ENCODE measurements at places on chromosomes 3 and 15.

- no peak for DNase-seq
Measured at GRCh38 chr3:48952510-48953118, 34.0 kb downstream of the ARIH2 start.

GRCh38 chr3:134922101-134922500 lies 127.0 kb downstream of the EPHB1 start:
- DNase-seq, result no peak

DNA sequence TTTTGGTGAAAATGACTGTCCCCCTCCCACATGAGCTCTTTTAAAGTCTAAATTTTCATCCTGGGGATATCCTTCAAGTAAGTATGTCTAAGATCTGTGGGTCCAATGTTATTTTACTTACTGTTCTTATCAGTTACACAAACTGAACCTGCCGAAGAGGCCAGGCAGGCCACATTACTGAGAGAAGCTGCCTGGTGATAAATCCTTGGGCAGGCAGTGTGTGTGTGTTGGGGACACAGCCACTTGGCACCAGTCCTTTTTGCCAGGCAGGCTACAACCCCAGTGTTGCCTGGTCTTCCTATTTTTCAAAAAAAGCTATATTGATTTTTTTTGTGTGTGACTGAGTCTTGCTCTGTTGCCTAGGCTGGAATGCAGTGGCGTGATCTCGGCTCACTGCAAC lies 50.6 kb upstream of the RASA2 start:
- no peak for DNase-seq

- no peak for DNase-seq
Measured at GRCh38 chr15:79339588-79340314, 28.8 kb downstream of the TMED3 start.

DNA sequence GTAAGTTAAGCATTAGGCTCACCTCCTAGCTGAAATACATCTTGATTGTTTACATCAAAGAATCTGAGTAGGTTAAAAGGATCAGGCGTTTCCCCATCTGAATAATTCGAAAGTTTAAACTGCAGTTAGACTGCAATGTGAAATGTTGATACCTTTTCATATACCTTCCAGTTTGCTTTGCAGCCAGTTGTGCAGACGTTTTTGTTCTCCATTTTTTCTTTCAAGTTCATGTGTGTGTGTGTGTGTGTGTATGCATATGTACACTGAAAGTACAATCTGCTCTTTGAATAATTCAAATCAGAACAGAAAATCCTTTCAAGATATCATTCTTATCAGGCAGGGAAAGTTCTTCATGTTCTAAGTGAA lies 2.9 kb downstream of the ITPR1 start:
- no peak for DNase-seq

DNA sequence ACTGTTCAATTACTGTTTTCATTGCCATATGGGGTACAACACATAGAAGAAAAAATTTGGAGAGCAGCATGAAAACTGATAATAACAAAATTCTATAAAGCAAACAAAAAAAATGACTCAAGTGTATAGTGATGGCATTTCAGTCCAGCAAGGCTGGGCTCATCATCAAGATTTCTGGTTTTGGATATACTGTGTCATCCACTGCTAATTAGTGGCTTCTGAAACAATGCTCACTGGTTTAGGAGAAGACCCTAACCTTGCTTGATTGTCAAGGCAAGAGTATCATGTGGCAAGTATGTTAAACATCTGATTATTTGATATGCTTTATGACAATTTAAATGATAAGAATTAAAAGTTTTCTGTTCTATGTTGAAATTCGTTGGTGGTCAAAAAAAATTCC lies 96.9 kb downstream of the RFX7 start:
- DNase-seq, result no peak

DNA sequence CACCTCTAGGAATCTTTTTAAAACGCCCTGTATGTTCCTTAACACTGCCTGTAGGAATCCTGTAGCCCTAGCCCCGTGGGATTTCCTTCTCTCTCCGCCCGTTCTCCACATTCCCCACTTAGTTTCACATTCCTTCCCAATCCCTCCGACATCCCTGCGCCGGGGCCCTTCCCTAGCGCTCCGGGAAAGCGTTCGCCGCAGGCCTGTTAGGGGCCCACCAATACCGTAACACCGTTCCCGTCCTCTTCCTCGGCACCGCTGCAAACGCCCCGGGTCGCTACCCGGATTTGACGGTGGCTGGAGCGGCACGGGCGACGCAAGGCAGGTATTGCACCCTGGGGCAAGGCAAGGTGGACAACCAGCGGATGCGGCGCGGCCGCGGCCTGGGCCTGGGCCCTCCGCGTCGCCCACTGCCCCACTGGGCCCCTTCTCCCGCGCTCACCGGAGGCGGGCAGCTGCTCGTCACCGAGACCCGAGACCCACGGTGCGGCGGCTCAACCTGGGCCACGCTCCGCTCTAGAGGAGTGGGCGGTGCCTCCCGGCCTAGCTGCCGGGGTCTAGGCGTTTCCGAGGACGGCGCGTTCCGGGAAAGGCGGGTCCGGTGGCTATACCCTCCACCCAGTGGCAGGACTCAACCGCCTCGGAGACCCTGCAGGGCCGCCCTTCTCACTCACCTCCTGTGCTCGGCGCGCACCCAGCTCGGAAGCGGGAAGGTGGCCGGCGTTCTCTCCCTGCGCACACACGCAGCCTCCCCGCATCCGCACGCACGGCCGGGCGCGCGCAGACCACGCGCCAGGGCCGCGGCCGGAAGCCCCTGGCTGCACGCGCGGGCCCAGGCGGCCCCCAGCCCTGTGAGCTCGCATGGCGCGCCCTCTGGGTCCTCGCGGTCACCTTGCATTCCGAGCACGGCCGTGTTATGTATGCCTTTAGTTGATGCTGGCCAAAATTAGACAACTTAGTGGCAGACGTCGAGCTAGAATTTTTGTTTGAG lies at the start of gene B3GALNT1:
Gene B3GALNT1, minus strand, starts transcription at position 789 of the 991 bp plus-strand sequence. CDS start 18,595 bp downstream, outside the sequence.
- no peak for DNase-seq

DNA sequence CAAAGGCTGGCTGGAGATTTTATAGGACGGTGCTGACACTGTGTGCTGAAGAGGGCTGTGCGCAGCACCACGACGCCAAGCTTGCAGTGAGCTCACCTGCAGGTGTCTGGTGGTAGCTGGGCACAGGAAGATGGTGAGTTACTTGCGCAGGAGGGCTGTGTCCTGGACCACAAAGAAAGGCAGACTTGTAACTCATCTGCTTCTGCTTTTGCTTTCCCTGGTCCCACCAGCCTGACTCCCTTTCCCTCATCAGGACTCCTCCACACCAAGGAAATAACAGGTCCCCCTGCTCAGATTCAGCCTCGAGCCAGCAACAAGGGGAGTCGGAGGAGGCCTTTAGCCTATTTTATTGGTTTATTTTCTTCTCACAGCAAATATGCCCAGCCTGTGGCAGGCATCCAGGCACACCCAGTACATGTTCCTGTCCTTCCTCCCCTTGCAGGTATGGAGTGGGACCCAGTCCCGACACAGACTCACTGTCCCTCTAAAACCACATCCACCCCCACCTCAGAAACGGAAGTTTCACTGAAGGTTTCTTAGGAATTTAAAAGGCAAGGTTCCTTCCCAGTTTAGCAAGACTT lies 35.6 kb upstream of the FLNB start:
- no peak for DNase-seq

DNA sequence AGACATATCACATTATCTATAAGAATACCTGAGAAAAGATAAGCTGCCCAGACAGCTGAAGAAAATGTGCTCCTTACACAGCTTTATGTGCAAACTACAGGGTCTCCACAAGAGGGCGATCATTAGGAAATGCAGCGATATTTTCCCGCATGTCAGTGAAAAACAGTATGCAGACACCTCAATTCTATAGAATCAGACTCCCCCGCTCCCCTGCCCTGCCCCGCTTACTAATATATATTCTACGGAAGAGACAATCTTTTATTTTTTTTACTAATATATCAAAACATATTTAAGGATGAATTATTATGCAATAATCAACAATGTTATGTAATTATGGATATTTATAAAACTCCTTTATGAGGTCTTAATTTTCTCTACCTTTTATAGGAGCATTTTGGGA lies 681.3 kb downstream of the ROBO1 start:
- DNase-seq, result no peak

- no peak for DNase-seq
Measured at GRCh38 chr15:70523192-70523591, 240.2 kb downstream of the UACA start.

DNA sequence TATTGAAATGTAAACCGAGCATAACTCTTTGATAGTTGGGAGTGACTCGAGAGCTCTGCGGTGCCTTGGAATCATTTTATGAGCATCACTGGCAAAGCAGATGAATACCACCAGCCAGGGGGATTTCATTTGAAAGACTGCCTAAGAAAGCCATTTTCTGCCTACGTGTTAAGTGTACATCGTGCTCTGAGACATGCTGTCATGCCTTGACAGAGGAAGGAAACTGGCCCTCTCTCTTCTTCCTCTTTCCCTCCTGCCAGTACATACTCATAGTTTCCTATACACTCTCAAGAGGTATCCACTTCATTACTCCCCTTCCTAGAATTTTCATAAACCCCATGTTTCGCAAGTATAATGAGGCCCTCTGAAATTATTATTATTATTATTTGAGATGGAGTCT lies 8.8 kb downstream of the BCL2A1 start:
- DNase-seq, result no peak

- no peak for DNase-seq
Measured at GRCh38 chr3:97481416-97481815, 283.1 kb upstream of the ARL6 start.

DNA sequence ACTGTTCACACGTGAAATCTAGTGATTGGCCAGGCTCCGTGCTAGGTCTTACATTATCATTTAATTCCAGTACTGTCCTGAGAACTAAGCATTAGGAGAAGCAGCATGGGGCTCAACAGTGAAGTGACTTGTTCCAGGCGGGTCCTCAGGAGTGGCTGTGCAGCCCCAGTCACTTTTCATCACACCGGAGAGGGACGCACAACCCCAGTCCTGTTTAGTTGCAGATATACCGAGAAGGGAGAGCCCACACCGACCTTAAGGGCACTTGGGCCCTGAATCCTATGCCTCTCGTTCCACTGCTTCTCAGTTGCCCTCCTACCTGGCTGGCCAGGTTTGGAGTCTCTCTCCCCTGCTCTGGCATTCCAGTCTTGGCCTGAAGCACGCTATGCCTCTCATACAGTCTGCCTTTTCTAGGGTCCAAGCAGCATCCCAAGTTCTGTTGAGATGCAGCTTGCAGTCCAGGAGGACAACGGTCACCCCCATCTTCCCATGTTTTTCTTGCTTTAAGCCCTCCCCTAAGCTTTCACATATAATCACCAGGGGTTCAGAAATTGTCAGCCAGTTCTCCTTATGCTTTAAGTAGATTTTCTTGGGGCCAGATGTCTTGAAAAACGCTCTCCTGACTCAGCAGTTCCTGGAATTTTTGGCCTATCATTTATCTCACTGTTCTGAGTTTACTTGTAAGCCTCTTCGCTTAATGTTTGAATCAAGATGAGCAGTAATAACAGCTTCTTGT lies 10.1 kb downstream of the FAM131A start:
- no peak for DNase-seq

DNA sequence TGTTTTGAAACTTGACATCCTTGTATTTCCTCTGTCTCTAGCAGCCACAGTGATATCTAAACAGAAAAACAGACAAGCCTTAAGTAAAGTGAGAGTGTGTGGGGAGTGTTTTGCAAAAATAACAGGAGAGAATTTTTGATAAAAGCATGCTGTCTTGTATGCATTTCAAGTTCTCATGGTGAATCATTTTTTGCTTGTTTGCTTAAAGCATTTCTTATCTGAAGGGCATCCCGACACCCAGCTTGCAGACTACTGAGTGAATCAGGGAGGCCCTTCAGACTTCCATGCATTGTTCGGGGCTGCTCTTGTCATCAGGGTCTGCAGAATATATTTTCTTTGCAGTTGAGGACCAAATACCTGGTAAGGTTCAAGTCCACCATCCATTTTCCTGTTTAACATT lies 8.5 kb downstream of the CGNL1 start:
- DNase-seq, result no peak

- no peak for DNase-seq
Measured at GRCh38 chr3:87002346-87002745, 11.4 kb upstream of the VGLL3 start.

DNA sequence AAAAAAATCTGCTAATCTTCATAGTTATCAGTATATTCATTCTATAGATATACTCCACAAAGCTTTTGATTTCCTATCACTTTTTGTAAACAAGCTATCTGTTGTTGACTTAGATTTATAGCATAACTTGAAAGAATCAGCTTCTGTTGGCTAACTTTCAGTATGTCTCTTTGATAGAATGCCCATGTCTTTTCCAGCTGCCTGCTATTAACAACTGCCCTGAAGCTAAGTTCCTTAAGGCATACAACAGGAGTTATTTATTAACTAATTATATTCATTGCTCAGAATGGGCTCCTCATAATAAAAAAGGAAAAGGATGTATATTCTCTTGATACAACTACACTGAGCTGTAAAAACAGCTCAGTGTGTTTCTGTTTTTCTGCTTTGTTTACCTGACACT lies 293.9 kb downstream of the TUSC7 start:
- no peak for DNase-seq

DNA sequence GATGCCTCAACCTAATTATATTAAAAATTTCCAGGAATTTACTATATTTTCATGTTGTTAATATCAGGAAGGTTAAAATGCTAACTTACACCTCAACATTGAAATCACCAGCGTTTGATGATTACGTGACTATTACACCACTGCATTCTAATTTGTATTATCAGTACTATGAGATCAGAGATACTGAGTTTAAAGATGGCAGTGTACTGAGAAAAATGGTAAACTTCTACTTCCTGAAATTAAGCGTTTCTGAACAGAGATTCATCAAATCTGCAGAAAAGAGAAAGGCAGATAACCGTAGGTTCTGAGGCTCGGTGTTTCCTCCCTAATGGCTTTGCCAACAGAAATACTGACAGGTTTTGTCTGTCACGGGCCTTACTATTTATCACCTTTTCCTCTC lies 69.9 kb downstream of the CRTC3 start:
- no peak for DNase-seq

DNA sequence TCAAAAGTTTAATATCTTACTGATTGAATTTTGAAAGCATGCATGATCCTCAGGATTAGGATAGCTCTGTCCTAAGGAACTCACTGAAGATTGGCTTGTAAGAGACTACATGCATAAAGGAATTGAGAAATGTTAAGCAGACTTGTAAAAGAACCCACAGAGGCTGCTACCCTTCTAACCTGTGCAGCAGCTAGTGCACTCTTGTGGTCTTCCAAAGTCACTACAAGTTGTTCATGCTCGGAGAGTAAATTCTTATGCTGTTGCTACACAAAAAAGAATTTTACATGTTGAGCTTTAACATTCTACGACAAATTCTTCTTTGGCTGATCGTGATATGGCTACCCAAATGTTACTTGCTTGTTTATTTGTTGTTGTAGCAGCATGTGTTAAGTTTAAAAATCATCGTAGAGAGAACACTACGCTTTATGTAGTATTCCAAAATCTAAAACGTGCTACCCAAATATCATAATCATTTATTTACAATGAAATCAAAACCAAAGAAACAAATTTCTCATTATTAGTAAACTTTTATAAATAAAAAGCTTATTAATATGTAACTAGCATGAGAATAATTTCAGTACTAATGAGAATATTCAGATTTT lies 55.0 kb downstream of the GOLIM4 start:
- DNase-seq, result no peak
